ENCODE measurements at places on chromosomes 7 and 10.

GRCh38 chr10:22344249-22344648, 1.0 kb upstream of the SPAG6 start:
- no peak for DNase-seq

GRCh38 chr7:9488555-9488954, 1055.1 kb downstream of the NXPH1 start:
- no peak for DNase-seq

DNA sequence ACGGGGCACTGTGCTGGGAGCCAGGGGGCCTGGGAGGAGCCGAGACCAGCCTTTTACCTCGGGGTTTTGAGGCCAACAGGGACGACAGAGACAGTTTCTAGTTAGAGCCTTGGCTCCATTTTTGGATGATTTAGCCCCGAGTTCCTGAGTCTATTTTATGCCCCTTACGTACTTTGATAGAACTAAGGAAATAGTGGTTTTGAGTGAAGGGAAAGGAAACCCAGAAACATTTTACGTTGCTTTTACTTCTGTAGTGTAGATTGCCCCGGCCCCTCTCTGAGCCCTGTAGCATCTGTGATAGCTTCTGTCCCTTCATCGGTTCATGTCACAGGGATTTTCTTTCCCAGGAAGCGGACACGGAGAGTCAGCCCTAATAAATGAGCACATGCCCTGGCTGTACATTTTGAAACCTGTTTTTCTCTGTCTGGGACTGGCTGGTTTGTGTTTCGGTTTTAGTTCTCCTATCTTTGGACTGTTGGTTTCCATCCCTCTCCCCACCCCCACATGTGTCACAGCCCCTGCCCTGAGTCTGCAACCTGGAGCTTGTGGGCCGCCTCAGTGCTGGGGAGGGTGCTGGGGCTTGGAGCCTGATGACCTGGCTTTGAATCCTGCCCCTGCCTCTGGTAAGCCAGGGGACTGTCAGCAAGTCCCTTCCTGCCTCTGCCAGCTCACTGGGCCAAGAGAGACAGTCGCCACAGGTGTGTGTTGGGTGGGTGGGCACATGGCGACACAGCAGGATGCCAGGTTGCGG, 6.9 kb upstream of the ORAI2 start:
- DNase-seq, result no peak

DNA sequence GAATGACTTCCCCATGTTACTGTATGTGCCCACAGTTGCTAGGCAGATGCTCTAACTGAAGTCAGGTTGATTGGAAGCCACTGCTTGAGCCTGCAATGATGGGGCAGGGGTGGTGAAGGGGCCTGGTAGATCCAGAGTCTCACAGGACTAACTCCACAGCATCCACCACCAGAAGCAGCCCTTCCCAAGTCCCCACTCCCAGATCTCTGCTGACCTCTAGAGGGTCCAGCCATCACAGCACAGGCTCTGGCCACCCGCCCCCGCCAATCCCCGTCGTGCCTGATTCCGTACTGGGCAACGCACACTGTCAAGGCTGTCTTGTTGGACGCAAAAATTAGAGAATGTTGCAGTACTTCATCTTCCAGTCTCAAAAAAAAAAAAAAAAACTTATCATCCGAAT, 136.8 kb upstream of the PDE1C start:
- no peak for DNase-seq

DNA sequence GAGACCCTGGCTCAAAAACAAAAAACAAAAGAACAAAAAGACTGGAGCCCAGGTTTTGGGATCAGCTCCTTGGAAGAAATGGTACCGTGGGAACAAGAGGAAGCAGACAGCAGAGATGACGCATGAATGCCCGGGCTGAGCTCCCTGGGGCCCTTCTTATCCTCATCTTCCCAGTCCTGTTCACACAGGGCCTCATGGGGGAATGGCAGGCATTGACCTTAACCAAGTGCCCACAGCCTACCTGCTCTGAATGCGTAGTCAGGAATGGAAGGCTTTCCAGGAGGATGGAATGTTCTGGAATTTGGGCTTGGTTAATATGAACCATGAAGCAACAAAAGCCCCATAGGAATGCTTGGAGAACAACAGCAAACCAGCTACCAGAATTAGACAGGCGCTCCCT, 154.7 kb downstream of the PRPF18 start:
- no peak for DNase-seq

DNA sequence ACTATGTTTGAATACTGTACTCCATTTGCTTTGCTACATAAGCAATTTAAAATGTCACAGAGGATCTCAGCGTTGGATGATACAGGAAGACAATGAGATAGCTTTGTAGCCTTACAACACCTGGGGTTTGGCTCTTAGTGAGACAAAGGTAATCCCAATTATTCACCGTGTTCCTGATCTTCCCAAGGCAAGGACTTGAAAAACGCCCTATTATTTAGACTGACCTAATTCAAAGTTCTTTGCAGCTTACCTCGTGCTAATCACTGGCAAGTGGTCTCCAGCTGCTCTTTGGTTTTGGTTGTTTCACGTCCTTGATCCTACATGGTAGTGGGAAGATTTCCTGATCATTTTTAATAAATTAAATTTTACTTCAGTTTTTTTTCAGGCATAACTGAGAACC, 23.0 kb upstream of the C7orf33 start:
- no peak for DNase-seq
